Activated CD8-positive, alpha-beta memory T cell treated with anti-CD3 and anti-CD28 coated beads for 1 hour (primary cell): ENCODE measurements at places on chromosomes 2 and 18.

DNA sequence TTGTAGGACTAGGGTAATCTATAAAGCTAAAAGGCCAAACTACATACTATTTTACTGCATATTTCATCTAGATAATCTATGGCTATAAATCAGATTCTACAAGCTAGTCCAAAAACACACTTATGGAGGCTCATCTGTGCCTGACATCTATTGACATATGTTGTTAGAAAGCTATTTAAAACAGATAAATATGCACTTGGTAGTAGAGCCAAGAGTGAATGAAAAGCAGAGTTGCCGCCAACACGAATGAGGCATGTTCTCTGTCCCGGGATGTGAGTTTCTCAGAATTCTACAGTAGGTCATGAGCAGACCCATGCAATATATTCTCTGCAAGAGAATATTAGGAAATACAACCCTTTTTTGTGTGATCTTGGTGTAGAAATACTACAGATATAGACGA is 66.7 kb upstream of the LPIN2 start:
- DNase-seq: no peak

- DNase-seq: no peak
Measured at GRCh38 chr2:182302174-182302573, 124.7 kb downstream of the PDE1A start.

GRCh38 chr18:14974576-14974975 is 226.6 kb downstream of the ANKRD30B start:
- no peak for DNase-seq

DNA sequence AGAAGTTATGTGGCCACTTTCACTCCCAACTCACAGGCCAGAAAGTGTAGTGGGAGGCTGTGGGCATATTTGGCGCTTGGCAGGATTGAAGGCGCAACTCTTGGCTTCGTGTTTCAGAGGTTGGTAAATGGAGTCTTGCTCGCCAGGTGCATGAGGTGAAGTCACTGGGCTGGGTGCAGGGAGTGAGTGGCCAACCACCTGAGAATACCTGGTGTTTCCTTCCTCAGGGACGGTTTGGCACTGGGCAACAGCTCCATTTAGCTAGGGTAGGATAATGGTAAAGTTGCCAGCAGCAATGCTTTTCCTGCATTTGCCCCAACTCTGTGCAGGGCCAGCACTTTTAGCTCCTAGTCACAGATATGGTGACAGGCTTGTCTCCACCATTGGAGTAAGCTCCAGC is 115.9 kb downstream of the AGAP1 start:
- DNase-seq: no peak

DNA sequence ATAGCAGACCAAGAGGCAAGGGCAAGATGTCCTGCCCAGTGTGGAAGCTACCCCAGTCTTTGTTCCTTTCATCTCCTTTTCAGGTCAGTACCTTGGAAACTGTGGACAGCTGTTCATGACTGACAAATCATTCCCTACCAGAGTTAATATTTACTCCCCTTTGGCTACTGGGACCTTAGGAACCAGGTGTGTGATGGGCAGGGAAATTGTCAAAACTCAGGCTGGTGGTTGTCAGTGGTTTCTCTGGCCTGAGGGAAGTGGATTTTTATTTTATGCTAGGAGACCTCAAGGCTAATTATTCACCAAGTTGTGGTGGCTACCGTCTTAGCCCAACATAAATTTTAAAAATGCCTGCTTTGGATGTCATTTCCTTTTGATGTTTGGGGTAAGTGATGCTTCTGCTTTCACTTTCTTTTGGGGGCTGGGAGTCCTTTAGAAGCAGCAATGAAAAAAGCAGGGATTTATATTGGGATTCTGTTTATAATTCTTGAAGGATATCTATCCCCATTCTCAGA is 119.3 kb downstream of the SETBP1 start:
- DNase-seq: no peak
